Immature natural killer cell (primary cell): ENCODE measurements at places on chromosomes 6 and 20.

- DNase-seq, result no peak
These were observed 102.8 kb downstream of the PXDC1 start for GRCh38 chr6:3648724-3649123.

GRCh38 chr20:58614984-58615760, 35.9 kb upstream of the STX16 start:
- DNase-seq, result no peak

DNA sequence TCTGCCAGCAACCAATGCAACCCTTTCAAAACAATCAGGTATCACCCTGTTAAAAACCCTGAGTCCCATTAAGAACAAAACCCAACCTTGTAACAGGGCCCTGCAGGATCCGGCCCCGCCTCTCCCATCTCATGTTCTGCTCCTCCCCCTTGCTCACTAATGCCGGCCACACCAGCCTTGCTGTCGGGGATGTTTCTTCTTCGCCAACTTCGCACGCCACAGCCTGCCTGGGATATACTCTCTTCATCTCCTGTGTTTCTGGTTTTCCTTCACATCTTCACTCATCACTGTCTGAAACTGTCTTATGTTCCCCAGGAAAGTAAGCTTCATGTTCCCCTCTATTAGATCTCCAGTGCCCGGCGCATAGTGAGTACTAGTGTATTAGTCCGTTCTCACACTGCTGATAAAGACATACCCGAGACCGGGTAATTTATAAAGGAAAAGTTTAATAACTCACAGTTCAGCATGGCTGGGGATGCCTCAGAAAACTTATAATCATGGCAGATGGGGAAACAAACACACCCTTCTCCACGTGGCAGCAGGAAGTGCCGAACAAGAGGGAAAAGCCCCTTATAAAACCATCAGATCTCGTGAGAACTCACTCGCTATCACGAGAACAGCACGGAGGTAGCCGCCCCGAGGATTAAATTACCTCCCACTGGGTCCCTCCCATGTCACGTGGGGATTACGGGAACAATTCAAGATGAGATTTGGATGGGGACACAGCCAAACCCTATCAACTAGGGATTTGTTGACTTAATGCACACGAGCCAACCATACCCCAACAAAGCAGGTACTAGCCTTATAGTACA, 5.1 kb downstream of the TP53RK start:
- no peak for DNase-seq

DNA sequence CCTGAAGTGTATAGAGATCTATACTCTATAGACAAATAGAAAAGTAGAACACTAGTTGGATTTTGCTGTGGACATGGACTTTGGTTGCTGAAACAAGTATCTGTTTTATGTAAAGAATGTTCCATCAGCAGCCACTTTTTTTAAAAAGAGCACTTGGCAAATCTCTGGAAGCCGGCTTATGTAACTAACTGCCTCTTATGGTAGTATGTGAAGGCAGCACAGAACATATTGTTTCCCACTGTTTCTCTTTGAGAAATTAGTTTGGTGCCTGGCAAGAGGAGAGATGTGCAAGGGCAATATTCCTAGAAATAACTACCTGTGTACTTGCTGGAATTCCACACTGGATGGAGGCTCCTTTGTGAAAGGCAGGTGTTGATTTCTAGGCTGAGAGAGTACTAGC, 242.3 kb upstream of the PREP start:
- no peak for DNase-seq

DNA sequence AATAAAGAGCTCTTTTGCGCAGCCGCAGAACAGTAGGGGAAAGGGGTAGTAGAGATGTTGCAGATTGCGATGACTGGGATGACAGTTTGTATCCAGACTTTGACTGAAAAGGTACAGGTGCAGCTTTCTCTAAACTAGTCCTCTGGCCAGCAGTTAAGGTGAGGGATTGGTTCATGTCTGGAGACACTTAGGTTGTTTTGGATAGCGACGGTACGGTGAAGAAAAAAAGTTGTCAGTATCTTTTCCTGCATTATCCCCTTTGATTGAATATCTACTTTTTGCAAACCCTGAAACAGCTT, 537 bp downstream of the PRR3 start:
- DNase-seq, result no peak

GRCh38 chr6:7991536-7991935, 72.7 kb downstream of the BLOC1S5 start:
- no peak for DNase-seq

- no peak for DNase-seq
These were observed 29.9 kb upstream of the PNRC1 start for GRCh38 chr6:89050697-89051096.

GRCh38 chr6:30688569-30688968, 2.1 kb upstream of the PPP1R18 start:
- no peak for DNase-seq

- DNase-seq, result no peak
These were observed 25.7 kb downstream of the WFDC3 start for GRCh38 chr20:45765980-45766379.

- no peak for DNase-seq
These were observed 43.8 kb downstream of the ERMARD start for GRCh38 chr6:169795196-169795595.

- no peak for DNase-seq
These were observed 27.0 kb downstream of the SOD2 start for GRCh38 chr6:159665868-159666635.

DNA sequence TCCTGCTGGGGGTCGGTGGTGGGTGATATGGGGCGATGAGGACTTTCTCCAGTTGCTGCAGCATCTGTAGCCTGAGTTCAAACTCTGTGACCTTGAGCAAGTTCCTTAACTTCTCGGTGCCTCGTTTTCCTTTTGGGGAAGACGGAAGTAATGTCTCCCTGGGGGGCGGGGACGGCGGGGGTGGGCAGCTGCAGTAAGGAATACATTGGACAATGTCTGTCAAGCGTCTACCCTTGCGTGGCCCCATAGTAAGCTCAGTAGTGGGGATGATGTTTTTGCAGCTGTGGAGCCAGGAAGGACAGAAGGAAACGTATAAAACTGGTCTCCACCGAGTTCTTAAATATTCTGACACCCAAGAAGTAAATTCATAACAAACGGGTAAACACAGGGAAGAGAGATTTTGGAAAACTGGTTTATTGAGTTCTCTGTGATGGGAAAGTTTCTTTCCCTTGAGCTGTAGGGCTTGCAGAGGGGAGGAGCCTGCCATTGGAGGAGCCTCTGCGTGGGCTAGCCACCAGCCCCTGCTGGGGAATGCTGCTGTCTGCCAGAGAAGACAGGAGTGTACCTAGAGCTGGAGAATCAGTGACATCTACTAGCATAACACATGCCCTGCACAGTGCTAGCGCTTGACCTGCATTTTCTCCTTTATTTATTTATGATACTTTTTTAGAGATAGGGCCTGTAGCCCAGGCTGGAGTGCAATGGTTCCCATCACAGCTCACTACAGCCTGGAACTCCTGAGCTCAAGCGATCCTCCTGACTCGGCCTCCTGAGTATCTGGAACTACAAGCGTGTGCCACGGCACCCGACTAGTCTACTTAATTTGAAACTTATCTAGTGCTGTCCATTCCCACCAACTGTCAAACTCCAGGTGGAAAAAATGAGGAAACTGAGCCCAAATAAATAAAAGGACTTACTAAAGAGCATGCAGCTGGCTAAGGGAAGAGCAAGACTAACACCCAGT, 1.2 kb upstream of the ACSS1 start:
- no peak for DNase-seq

DNA sequence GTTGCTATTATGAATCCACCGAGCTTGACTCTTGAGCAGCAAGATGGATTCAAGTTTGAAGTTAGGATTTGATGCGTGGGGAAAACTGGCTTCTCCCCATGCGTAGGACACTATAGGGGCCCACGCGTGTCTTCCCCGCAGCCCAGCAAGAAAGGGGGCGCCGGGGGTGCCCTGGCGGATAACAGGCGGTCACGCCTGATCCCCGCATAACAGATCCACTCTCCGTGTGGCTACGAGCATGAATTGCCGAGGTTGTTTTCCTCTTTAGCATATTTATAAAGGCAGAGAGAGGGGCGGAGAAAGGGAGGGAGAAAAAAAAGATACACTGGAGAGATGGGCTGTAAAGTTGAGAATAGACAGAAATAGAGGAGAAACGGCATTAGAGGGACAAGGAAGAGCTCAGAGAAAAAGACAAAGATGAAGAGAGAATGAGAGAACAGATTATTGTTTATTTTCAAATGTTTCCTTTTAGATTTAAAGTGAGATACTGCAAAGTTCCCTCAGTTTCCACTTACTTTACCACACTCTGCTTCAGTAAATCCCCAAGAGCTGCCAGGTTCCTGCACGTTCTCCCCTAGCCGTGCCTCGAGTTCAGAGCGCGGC, 32.0 kb downstream of the TFAP2A start:
- DNase-seq, result no peak

- no peak for DNase-seq
These were observed 18.7 kb downstream of the SRXN1 start for GRCh38 chr20:634148-634925.

DNA sequence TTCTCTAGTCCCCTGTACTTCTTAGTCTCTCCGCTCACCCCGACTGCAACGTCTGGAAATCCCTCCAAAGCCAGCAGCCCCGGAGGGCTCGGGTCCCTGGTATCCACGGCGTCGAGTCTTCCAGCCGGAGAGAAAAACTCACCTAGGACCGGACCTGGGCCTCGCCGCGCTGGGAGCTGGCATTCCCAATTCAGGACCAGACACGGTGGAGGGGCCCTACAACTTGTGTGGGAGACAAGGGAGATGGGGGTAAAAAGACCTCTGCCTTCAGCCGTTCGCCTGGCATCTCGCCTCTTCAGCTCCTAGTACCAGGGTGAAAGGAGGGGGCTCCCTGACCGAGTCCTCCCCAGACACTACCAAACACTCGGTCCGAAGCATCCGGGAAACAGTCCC, 64.3 kb downstream of the GPX5 start:
- no peak for DNase-seq

- DNase-seq, result no peak
These were observed 285.2 kb downstream of the UST start for GRCh38 chr6:149031859-149032598.

- DNase-seq, result no peak
These were observed 95.8 kb downstream of the RNF182 start for GRCh38 chr6:14020551-14020950.

GRCh38 chr20:45419188-45420091, 3.5 kb downstream of the PIGT start:
- DNase-seq, result no peak

- DNase-seq, result no peak
These were observed 85.9 kb downstream of the SNAP25 start for GRCh38 chr20:10304471-10305046.
